Spinal cord (tissue), 10 donors: ENCODE measurements at places on chromosomes 1 and 21. TPM values are rescaled to one million over a fixed set of nuclear protein-coding genes. Genes with fewer than 3 reads are reported as not detected.

DNA sequence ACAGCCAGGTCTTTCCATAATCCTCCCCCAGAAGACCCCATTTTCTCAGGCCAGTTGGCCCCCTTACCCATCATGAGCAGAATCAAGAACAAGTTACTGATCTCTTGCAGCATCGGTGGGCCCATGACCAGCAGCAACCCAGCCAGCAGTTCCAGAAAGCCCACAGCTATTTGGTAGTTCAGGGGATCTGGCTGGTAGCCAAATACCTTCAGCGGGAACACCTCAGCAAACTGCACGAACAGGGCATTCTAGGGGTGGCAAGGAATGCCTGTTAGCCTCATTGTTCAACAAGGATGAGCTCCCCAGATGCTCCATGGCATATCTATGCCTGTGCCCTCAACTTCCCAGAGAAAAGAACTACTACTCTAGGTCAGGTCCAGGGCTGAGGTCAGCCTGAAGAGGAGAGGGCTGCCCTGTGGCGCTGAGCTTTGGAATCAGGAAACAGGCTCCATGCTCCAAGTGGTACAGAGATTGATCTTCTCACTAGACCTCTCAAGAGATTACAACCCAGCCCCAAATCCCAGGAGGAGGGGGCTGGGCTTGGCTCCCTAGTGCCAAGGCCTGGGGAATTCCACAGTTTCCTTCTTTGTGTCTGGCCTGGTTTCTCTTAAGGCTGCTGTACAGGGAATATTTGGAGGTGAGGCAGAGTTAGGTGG lies 1.3 kb downstream of the TMEM35B start:
- no peak for DNase-seq

The FAM110D gene
- 1.7 TPM for total RNA-seq

- DNase-seq, result no peak
Observed at GRCh38 chr1:237687804-237688203, 202.9 kb downstream of the ZP4 start.

DNA sequence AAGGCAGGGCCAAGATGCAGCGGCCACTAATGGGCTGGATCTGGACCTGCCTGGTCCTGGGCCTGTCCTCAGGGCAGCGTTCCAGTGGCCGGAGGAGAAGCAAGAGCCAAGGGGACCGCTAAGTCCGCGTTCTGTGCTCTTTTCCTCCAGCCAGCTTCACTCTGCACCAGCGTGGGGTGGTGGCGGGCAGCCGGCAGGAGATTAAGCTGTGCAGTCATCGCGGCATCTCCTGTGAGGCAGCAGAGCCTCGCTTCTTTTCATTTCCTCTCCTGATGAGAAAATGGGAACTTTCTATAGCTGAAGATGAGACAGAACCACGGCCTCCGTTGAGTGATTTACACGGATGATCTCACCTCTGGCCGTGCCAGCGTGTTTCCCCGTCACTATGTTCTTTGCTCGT lies 43.4 kb downstream of the AJAP1 start:
- no peak for DNase-seq

DNA sequence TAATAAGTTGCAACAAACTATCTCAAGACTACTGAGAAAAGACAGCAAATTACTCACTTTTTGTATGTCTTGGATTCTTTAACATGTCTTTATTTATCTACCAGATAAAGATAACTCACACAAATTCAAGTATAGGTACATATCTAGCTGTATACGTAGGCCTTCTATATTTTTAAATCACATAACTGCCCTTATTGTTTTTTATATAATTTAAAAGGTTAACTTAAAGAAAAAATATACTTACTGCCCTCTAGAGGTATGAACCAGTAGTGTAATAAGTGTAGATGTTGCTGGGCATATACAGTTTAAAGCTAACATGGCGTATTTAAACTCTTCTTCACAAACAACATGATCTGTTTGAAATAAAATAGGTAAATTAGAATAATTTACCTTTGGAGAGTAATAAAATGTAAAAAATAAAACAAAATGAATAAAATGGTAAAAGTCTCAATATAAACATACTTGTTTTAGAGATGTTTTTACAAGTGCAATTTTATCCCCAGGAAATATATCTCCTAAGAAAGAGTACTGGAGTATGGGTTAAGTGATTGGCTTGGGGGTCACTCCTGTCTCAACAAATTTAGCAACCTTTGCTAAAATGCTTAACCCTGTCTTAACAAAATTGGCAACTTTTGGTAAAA lies 235.2 kb downstream of the KCNT2 start:
- DNase-seq, result no peak

DNA sequence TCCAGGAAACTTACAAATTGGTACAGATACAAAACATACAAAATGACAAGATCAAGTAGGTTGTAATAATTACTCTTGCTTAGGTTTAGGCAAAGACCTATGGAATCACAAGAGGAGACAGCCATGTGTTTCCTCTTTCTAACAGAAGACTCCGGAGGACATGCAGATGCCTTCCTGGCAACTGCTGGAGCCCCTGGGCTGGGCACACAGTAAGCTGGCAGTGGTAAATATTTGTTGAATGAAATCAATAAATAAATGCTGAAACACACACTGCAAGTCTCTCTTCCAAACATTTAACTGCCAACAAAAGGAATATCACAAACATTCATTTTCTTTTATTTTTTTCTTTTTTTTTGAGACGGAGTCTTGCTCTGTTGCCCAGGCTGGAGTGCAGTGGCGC lies 149.4 kb downstream of the SLC45A1 start:
- DNase-seq, result no peak

- DNase-seq, result no peak
Observed at GRCh38 chr1:204777591-204777990, 92.1 kb upstream of the LRRN2 start.

The S100A7 gene
- not detected for total RNA-seq

- DNase-seq, result peak; percentile 34
Observed at GRCh38 chr21:38631206-38631605, 132.9 kb upstream of the ERG start.

The HAO2 gene
- not detected for total RNA-seq

GRCh38 chr1:224919508-224919907 lies 10.0 kb upstream of the DNAH14 start:
- no peak for DNase-seq

GRCh38 chr1:201925301-201925567 lies 21.1 kb downstream of the LMOD1 start:
- no peak for DNase-seq

The BEST4 gene
- total RNA-seq, result 1.3 TPM

DNA sequence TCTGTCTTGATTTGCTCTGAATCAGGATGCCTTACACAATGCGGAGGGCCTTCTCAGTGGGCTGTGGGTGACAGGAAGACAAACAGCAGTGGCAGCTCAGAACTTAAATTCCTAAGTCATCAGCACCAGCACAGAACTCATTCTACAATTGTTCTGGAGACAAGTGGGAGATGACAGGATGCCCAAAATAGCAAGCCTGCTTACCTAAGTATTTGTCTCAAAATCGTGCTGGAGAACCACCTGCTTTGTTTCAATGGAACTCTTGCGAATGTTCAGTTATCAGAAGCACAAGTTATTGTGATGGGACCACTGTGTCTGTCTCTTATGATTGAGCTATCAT lies 76.1 kb downstream of the VCAM1 start:
- DNase-seq, result no peak

DNA sequence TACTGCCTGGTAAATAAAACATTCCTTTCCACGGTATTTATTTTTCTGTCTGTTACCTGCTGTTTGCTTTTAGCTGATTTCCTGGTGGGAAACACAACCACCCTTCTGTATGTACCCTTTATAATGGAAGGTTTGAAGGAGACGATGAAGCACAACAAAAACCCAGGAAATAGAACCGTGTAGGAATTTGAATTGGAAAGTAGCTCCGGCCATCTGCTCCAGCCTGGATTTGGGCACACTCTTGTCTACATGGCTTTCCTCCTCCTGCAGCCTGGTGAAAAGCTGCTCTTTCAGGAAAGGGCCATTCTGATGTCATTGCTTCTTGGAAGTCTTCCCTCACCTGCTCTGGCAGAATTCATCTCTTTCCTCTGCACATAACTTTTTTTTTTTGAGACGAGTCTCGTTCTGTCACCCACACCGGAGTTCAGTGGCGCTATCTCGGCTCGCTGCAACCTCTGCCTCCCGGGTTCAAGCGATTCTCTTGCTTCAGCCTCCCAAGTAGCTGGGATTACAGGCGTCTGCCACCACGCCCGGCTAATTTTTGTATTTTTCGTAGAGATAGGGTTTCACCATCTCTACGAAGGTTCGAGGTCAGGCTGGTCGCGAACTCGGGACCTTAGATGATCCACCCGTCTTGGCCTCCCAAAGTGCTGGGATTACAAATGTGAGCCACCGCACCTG lies 2.7 kb downstream of the AK4 start:
- DNase-seq, result no peak

- no peak for DNase-seq
Observed at GRCh38 chr1:201404722-201405483, 5.8 kb upstream of the LAD1 start.

DNA sequence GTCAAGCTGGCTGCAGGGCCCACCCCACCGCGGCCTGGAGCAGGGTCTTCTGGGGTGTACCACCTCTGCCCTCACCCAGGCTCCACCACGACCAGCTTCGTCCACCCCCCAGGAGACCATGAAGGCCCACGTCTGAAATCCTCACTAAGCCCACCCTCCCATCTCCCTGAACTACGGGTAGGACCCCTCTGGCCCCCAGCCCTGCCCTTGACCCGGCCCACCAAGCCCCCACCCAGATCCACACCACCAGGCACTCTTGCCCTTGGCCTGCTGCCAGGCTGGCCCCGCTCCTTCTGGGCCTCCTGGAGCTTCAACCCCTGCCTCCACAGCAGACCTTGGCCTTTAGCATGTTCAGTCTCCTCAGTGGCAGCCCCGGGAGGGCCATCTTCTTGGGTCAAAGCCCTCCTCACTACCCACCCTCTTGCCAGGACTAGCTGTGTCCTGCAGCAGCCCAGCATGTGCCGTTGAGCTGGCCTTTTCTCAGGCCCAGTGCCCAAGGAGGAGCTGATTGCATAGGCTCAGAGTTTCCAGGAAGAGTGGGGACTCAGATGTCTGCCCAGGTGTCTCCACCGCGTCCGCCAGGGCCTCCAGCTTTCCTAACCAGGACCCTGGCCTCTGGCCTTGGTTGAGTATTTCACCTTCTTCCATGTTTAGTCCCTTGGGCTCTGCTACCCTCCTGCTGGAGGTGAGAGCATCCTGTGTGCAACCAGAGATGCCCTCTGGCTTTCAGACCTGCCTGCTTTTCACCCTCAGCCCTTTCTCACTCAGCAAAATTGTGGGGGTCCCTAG lies 17.7 kb upstream of the SAMD11 start:
- DNase-seq, result no peak

GRCh38 chr1:154948079-154948478 lies 7.8 kb downstream of the PBXIP1 start:
- DNase-seq, result no peak

DNA sequence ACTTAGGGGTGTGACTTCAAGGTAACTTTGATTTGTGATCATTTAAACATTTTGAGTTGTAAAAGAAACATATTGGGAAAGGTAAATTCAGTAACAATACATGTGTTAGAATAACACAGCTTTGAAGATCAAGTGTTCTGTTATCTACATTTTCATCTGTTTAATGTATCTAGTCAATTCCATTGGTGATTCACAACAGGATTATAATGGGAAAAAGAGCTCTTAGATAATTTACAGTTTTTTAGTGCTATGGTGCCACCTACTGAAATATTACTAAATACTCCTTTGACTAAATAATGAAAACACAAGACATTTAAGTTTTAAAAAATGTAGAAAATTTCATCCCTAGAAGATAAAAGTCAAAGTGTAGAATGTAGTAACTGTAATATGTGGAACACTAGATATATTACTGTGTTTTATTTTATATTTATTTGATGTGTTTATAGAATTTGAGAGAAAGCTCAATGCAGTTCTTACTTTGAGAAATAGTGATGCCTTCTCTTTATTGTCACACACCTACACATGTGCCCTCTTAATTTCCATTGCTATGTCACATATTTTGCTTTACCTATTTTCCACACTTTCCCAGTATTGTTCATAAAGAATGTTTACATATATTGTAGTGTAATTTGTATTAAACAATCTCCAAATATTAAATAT lies 47.4 kb downstream of the PTPRC start:
- DNase-seq, result no peak

The DPYD gene
- total RNA-seq, result 25.5 TPM

The TMEM79 gene
- 1.6 TPM for total RNA-seq

The SLC26A9 gene
- total RNA-seq, result 0.06 TPM

The ENAH gene
- 91.4 TPM for total RNA-seq

The ACADM gene
- 85.2 TPM for total RNA-seq

DNA sequence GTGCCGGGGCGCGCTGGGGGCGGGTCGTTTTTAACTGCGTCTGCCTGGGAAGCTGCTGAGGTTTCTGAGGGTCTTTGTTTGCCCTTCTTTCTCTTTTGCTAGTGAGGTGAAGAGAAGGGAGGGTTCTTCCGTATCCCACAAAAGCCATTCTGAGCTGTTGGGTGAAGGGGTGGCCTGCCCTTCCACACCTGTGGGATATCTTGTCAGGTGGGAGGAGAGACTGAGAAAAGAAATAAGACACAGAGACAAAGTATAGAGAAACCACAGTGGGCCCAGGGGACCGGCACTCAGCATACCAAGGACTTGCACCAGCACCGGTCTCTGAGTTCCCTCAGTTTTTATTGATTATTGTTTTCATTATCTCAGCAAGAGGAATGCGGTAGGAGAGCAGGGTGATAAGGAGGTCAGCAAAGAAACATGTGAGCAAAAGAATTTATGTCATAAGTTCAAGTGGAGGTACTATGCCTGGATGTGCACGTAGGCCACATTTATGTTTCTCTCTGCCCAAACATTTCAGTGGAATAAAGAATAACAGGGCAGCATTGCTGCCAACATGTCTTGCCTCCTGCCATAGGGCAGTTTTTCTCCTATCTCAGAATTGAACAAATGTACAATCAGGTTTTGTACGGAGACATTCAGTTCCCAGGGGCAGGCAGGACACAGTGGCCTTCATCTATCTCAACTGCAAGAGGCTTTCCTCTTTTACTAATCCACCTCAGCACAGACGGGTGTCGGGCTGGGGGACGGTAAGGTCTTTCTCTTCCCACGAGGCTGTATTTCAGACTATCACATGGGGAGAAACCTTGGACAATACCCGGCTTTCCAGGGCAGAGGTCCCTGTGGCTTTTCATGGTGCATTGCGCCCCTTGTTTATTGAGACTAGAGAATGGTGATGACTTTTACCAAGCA lies 972 bp downstream of the PGBD2 start:
- no peak for DNase-seq

GRCh38 chr1:207500306-207500705 lies 4.3 kb downstream of the CR1 start:
- no peak for DNase-seq

The OR2G6 gene
- total RNA-seq, result not detected

The ATP5IF1 gene
- 89.1 TPM for total RNA-seq
